ENCODE measurements at places on chromosomes 2 and 18. TPM values are rescaled to one million over a fixed set of nuclear protein-coding genes. Genes with fewer than 3 reads are reported as not detected.

The TNFRSF11A gene
- polyA plus RNA-seq, result not detected

The CD207 gene
- not detected for polyA plus RNA-seq

DNA sequence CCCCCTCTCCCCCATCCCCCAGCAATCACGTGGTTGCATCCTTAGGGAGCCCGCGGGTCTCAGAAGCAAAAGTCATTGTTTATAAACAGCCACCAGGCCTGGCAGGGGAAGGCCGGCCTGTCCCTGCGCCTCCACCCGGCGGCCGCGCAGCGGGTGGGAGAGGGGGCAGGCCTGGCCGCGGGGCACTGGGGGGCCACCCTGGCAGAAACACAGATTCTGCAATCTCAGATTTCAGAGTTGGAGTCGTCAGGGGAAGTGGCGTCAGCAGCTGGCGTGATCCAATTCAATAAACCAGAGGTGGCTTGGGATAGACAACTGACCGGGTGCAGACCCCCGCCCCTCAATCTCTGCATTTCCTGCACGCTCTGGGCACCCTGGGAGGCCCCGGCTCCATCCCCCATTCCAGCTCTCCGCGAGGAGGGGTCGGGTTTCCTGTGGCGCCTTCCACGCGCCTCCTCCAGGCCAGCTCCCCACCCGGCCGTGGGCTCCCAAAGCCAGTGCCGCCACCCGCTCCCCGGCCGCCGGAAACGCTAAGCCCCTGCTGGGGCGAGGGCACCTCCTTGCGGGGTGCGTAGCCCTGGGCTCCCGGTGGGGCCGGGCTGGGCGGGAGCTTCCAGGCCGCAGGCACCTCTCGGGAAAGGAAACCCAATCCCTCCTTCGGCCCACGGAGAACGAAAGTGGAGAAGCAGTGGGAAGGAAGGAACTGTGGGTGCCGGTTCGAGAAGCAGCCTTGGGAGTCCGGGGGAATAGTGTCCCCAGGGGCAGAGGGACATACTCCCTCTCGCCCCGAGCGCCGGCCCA, 1.1 kb downstream of the BIN1 start:
- no peak for DNase-seq

DNA sequence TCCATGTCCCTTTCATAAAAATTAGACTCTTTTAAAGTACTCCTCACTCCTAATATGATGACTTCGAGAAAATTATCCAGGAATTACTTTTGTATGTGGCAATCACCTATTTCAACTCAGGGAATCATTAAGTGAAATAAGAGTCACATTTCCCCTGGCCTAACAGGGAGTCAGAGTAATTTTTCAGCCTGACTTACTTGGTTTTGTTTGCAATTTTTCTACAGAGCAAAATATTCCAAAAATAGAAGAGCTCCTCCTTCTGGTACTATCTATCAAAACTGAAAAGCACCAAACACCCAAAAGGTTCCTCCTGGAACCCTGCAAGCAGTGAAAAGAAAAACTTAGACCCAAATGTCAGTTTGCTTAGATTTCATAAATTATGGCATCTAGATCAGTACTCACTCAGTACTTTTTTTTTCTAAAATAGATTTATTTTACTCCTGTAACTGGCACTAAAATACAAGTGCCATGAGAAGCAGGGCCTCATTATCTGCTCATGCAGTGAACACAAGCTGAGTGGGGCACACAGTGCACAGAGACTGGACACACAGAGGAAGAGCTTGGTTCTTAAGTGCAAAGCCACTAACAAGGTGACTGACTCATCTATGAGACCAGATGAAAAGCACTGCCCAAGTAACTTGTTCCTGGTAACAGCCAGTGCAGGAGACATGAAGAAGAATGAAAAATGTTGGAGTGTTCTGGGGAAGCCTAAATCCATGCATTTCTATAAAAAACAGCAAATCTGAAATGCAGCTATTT, 28.7 kb downstream of the ACAA2 start:
- DNase-seq, result no peak

GRCh38 chr2:109020217-109020637, 31.2 kb upstream of the EDAR start:
- no peak for DNase-seq

- DNase-seq, result no peak
These were observed 13.9 kb upstream of the SLC66A3 start for GRCh38 chr2:11141319-11141718.

DNA sequence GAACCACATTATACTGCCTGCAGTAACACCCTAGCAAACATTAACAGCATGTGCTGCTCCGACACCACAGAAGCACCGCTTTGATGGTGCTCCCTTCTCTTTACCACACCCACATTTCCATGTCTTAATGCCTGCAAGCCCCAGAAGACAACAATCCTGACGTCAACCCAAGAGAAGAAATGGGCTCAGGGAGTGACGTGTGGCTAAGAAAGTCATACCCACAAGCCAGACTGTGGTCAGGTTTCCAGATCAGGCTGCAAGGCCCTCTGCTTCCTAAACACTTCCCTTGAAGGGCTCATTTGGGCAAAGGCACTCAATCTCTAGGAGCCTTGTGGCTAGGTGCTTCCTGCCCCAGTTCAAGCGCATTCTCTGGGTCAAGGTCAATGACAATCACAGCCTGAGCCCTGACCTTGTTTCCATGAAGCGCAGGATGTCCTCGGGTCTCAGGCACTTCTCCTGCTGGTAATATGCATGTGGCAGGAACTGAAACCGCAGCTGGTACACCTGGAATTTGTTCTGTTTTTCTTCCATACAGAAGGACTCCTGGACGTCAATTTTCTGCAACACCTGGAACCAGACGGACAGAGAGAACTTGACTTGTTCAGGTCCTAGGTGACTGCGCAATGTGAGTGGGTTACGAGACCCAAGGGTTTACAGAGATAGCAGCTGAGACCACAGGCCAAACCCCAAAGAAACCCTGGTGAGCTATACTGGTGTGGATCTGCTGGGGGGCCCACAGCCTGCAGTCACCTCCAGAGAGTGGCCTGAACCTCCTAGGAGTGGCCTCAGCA, 67.2 kb downstream of the POLR1A start:
- DNase-seq, result no peak

- no peak for DNase-seq
These were observed 329.7 kb upstream of the MEIS1 start for GRCh38 chr2:66105066-66105753.

GRCh38 chr2:72932805-72933204, 15.5 kb downstream of the EMX1 start:
- no peak for DNase-seq

- peak; percentile 55 for DNase-seq
These were observed 629 bp downstream of the NRBP1 start for GRCh38 chr2:27428978-27429541.

DNA sequence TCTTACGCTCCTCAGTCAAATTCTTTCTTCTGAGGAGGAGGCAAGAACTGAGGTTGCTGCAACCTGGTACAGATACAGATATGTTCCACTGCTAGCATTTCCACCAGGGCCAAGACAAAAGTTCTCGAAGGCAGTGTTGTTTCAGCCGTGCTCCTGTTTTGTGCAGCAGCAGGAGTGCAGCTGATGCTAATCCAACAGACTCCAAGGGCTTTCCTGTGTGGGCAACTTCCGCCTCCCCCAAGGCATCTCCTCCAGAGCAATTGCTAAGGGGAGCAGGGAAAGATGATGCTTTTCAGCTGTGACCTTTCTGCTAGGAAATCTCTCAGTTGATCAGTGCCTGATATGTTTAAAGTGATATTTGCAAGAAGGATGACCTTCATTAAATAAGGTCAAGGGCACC, 52.6 kb upstream of the DAPL1 start:
- DNase-seq, result no peak

GRCh38 chr18:69484699-69485396, 84.2 kb downstream of the DOK6 start:
- DNase-seq, result peak; percentile 18

DNA sequence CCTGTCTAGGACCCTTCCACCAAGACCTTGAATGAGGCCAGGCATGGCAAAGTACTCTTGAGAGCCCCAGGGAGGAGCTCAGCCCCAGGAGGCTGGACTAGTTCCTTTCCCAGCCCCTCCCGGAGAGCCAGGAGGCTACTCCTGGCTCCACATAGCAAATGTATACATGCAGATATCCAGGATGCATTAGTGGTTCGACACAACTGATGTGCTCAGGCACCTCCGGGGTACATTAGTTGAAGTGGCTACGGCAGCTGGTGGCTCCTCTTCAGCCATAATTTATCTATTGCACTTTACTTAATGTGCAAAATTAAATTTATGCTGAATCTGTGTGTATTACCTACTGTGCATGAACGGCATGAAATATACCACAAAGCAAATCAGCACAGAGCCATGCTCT, 182.8 kb upstream of the MEIS1 start:
- DNase-seq, result no peak

DNA sequence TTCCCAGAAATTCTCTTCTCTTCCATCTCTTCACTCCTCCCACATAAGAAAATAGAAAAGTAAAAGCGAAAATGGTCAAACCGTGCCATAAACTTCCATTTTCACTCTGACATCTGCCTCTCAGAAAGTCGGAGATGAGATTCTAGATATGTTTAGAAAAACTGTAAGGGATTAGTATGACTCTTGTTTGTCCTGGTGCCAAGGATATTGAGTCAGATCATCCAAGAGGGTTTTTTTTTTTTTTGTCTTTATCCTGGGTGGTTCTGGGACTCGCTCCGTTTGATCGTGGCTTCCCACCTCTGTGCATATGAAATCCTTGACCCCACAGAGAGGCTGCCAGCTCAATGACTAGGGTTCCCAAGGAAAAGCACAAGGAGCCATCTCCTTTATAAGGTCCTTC, 17.3 kb downstream of the EN1 start:
- no peak for DNase-seq

DNA sequence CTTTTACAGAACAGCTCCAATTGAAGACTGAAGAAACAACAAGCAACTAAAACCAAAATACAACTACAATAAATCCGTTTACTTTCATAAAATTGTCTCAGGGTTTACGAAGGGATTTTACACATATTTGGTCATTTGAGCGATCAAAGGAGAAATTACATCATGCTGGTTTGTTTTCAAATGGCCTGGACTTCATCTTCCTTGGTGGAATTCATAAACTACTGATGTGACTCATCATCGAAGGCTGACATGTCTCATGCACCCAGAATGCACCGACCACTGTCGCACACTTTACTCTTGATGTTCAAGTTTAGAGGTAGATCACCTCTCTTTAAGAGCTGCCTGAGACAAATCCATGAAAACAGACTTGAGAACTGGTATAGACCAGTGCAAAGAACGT, 25.6 kb upstream of the PMAIP1 start:
- peak; percentile 81 for DNase-seq

All from AG04450 (cell line).